Mesenteric fat pad (tissue), 1 donor: ENCODE measurements at places on chromosomes 13 and 19. TPM values are rescaled to one million over a fixed set of nuclear protein-coding genes. Genes with fewer than 3 reads are reported as not detected.

Gene ZNF729
- not detected for total RNA-seq

Gene LILRA6
- 26.5 TPM for total RNA-seq

Gene CABP5
- total RNA-seq, result not detected

Gene PCP2
- total RNA-seq, result not detected

Gene MPND
- total RNA-seq, result 14.4 TPM

Gene OPA3
- total RNA-seq, result 12.5 TPM

Gene ZNF730
- total RNA-seq, result 0.22 TPM

Gene FBXO17
- 28.4 TPM for total RNA-seq

Gene ELANE
- 1.3 TPM for total RNA-seq

Gene PINLYP
- 2.2 TPM for total RNA-seq

Gene LGI4
- 7.7 TPM for total RNA-seq

Gene ABHD17A
- 67.2 TPM for total RNA-seq

Gene HDGFL2
- 22.8 TPM for total RNA-seq

Gene PLA2G4C
- 7.1 TPM for total RNA-seq

Gene DCT
- total RNA-seq, result 0.26 TPM

Gene SYNGR4
- total RNA-seq, result not detected

Gene FPR1
- 97.6 TPM for total RNA-seq

Gene FGF21
- total RNA-seq, result not detected

Gene ZNF304
- total RNA-seq, result 7.4 TPM

Gene FCAR
- 16.3 TPM for total RNA-seq

Gene KLC3
- total RNA-seq, result not detected

Gene NRTN
- 0.42 TPM for total RNA-seq

Gene HSPB6
- 506 TPM for total RNA-seq

Gene MBD3L3
- total RNA-seq, result not detected

Gene MBD3
- total RNA-seq, result 65.0 TPM

Gene KLK5
- total RNA-seq, result not detected

Gene TNFAIP8L1
- total RNA-seq, result 6.9 TPM

Gene SIGLEC10
- total RNA-seq, result 5.2 TPM

Gene CLEC4M
- not detected for total RNA-seq

Gene ZNF442
- total RNA-seq, result 3.3 TPM

Gene CGB8
- total RNA-seq, result not detected

Gene ZNF414
- total RNA-seq, result 18.5 TPM
